ENCODE measurements at places on chromosomes 12 and 14.

GRCh38 chr12:67661311-67662021 is 12.9 kb downstream of the DYRK2 start:
- DNase-seq = no peak

DNA sequence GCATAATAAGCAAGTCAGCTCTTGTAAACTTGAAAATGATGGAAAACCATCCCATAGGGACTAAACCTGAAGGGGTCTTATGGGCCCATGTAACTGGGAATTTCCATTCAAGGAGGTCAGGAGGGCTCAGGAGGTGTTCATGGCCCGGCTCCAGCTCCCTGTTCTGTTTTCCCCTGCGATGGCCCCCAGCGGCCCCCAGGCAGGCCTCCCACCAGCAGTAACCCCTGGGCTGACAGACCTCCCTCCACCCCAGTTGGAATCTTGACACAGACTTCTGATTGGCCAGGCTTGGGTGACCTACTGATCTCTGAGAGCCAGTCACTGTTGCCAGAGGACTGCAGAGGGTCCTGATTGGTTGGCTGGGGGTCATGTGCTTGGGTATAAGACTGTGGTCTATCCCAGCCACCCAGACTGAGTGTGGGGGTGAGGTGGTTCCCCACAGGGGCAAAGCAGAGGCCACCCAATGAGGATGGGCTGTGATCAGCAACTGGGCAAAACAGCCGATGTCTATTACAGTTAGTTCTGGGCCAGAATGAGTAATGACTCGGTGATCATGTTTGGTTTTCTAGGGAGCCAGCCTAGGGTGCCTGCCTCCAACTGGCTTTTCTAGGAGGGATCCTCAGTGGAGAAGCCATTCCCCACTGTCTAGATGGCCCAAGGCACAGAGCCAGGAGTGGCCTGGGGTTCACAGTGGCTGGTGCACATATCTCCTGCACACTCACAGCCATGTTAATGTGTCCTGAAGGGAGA is 27.0 kb downstream of the RHOF start:
- no peak for DNase-seq

DNA sequence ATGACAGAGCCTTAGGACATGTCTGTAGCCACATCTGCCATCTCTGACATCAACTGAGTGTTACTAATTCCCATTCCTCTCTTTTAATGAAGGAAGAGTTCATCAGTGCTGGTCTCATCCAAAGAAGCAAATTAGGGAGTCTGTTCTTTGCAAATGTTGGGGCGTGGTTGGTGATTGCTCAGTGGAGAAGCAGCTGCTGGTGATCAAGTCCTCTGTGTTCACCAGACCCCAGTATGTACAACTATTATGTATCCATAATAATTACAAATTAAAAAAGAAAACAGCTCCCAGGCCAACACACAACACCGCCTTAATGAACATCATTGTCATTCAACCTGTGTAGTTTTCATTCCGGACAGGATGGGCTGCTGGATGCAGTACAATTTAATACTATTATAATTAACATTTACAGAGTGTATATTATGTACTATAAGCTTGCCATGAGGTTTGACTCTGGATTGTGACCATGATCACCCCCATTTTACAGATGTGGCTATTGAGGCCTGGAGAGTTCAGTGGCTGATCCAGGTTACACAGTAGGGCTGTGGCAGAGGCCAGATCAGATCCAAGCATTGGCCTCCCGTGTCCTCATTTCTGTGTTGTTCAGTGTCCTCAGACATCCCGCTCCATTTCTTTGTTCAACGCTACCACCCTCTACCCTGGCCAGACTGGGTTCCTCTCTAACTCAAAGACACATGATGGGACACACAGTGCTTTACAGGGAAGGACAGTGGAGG is 179.0 kb downstream of the CHST11 start:
- DNase-seq = no peak

DNA sequence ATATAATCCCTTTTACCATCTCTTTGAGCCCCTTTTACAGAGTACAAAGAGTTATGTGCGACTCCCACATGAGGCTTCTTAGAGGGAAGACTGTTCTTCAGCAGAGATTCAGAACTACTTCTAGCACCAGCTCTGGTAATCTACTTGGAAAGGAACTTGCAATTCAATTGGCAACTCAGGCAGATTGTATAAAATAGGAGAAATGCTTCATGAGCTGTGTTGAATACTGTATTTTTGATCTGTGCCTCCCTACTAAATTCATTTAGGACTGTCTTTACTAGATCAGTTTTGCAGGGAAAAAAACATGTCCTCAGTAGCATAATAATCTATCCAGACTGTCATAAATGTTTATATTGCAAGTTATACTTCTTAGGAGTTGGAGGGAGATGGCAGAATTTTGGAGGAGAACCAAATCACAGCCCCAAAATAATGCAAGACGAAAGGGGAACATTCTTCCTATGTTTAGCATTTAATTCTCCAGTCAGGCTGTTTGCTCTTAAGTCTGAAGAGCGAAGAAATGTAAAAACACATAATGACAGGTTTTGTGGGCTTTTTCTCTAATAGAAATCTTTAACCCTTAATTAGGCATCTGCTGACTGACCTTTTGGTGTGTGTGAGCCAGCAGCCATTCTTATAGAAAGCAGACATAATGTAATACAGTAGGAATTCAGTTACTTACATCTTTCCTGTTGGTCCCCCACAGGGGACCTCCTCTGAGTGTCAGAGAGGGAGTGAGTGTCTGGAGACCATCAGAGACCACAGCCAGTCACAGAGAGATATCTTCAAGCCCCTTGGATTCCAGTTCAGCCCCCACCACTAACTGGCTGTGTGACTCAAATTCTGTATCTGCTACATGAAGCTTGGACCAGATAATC is 3.9 kb downstream of the ANO4 start:
- DNase-seq = no peak

- no peak for DNase-seq
Observed at GRCh38 chr14:53537422-53538315, 384.5 kb upstream of the DDHD1 start.

DNA sequence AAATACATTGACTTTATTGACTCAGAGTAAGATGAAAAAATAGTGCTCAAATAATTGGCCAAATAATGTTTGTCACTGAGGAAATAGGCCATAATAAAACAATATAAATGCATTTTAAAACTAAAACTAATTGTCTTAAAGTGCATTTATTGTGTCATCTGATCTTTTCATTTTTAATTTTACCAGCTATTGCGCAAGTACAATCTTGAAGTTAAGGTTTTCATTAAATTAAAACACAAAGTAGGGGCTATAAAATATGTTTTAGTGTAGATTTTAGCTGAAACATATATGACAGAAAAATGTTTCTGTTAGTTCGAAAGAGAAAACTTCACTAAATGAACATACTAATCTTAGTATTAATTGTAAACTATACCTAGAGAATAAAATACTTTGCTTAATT is 832.8 kb downstream of the FSCB start:
- no peak for DNase-seq

DNA sequence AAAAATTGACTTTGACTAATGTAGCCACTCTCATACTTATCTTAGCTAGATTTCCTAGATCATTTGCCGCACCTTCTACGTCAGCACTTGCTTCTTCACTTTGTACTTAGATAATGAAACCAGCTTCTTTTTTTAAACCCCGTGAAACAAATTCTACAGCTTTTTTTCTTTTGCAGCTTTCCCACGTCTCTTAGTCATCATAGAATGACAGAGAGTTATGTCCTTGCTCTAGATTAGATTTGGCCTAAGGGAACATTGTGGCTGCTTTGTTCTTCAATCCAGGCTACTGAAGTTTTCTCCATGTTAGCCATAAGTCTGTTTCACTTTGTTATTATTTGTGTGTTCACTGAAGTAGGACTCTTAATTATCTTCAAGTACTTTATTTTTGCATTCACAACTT is 94.9 kb downstream of the SLCO1A2 start:
- DNase-seq = no peak

DNA sequence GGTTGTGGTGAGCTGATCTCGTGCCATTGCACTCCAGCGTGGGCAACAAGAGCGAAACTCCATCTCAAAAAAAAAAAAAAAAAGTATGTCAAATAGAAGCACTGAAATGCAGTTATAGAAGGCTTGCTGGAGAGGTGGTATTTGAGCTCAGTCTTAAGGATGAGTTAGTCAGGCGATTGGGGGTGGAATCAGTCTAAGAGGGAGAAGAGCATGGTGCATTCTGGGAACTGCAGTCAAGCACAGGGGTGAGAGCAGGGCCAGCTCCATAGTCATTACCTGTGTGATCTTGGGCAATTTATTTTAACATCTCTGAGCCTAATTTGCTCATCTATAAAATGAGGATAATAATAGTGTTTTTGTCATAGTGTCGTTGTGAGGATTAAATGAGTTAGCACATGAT is 5.9 kb upstream of the GNB3 start:
- DNase-seq = no peak

DNA sequence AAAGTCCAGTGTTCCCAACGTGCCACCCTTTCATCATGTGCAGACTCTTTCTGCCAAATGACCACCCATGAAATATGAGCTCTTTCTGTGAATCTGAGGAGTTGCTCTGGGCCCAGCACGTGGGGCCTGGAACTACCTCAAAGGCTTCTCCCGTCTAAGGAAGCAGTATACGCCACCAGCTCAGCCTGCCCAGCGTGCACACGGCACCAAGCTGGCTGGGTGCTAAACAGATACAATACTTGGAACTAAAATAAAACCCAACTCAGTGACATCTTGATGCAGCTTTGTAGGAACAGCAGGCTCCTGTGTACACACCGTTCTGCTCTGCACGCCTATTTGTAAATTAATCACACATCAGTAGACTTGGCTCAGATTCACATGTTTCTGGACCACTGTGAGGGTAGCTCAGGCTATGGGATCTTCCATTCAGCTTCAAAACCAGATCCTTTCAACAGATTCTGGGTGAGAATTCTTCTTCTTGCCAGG is 74.8 kb downstream of the ARL6IP4 start:
- no peak for DNase-seq

GRCh38 chr12:108821407-108822397 is 35.7 kb downstream of the SSH1 start:
- no peak for DNase-seq

DNA sequence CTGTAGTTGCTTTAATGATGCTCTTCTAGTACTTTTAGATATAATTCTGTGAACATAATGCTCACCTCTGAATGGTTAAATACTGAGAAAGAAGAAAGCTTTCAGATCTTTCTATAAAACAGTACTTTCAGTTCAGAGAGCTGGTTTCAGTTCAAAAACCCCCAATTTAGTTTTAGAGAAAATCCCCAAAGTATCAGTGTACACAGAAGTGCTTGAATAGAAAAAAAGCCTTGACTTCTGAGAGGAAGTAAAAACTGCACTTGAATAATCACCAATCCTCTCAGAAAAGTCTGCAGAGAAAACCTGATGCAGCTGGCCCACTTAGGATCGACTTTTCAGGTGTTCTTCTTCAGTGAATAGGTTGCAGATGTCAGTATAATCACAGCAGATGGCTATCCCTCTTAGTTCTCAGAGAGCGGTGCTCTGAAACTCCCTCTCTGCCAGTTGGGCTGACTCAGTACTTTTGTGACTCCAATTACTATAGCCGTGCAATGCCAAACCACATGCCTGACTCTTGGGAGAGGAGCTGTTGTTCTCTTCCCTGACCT is 616.3 kb downstream of the LRFN5 start:
- no peak for DNase-seq

- no peak for DNase-seq
Observed at GRCh38 chr12:72006766-72007165, 68.1 kb downstream of the TPH2 start.

- DNase-seq = no peak
Observed at GRCh38 chr14:76687611-76688382, 73.5 kb upstream of the VASH1 start.

All from activated CD4-positive, alpha-beta T cell treated with anti-CD3 and anti-CD28 coated beads, Interleukin-2, amount 10 ng/mL, durations not matched to agents 7 days and 5 days (primary cell).